A172 (cell line): ENCODE measurements at places on chromosomes 7 and 10.

DNA sequence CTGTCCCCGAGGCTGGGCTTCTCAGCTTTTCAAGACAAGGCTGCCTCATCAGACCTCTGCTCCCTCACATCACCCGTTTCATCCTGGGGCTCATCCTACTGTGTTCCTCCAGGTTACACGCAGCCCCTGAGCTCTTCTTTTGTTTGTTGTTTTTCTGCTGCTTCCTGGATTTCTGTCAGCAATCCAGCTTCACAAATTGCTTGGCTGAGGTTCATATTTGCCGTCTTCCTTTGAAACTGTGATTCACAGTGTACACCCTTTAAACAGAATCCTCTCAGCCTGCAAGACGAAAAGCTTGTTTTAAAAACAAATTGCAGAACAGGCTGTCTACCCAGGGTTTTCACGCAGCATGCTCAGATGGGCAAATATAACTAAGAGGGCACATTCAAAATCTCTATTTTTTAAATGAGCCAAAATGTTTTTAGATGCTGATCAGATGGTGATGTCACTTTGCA, 39.1 kb upstream of the PARD3 start:
- peak; percentile 30 for DNase-seq

DNA sequence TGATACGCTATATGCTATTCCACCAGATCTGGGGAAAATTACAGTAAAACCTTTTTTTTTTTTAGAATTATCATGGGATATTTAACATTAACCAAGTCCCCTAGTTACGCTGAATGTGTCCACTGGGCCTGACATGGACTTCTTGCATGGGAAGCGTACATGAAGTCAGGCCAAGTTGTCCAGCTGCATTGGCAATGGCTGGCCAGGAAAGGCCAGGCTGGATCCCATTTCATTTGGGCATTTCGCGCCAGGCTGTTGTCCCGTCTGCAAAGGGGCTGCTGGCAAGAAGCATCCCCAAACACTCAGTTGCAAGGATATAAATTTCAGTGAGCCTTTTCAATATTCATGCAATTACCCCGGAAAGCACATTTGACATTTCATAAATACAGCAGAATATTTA, 933.3 kb downstream of the GRID1 start:
- no peak for DNase-seq

DNA sequence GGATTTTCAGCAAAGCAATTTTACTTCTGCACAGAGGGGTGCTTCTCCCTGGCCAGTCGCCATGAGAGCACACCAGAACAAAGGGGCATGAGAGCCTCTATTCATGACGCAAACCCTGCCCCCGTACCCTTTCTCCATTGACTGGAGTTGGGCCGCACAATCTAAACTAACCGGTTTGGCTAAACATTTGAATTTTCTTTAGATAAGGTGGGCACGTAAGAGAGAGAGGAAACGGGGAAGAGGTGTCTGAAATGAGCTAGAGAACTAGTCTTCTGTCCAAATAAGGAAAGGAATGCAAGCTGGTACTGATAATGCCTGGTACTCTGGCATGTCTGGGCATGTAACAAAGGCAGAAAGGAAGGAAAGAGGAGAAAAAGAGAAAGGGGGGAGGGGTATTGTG, 13.2 kb upstream of the SCIN start:
- peak; percentile 36 for DNase-seq

GRCh38 chr7:159238541-159238940, 93.9 kb upstream of the VIPR2 start:
- no peak for DNase-seq

GRCh38 chr7:129341212-129341611, 93.0 kb upstream of the STRIP2 start:
- no peak for DNase-seq

DNA sequence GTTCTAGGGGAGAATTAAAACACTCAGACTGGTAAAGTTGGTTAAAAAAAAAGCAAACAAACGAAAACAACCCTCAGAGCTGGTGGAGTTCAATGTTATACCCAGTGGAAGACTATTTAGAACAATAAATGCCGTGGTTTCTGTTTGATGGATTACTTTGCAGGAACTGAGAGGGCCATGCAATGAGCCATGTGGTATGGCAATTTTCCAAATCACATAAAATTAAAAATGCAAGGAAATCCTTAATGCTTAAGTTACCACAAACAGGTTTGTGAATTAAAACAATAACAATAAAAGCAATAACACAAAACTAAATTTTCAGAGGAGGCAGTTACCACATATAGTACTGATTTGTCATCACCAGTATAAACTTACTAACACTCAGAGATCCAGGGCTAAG, 96.9 kb downstream of the RTKN2 start:
- peak; percentile 25 for DNase-seq

- DNase-seq, result no peak
Observed at GRCh38 chr7:94176694-94177200, 172.6 kb upstream of the BET1 start.

DNA sequence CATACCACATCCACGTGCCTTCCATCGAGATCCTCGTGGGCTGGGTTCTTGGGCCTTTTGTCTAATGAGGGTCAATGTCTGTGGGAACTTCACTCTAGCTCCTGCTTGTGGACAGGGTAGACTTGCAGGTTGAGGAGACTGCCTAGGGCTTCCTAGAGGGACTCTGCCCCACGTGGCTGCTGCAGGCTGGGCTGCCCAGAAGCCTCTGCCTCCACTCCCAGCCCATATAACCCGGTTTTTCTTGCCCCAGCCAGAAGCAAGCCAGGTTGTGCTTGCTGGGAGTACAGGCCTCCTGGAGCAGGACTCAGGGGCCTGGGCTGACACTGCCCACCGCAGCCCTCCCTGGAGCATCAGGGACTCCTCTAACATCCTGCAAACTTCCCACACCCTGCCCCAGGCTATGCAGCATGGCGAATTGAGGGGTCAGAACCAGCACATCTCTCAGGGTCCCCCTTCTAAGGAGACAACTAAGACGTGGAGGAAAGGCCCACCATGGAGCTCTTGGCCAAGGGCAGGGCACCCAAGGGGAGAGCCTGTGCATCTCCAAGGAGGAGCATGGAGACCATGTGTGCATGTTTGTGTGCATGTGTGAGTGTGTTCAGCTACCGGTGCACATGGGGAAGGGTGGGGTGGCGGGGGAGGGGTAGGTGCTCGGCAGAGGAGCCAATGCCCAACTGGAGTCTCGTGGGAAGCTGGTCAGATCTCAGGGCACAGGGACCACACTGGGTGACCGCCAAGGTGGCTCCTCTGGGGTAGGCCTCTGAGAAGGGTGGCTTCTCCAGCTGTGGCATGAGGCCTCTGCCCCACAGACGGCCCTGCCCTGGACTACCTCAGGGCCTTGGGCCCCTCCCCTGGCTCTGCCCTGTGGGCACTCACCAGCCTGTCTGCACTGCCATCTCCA, 62.6 kb downstream of the RASGEF1A start:
- no peak for DNase-seq

GRCh38 chr7:134004829-134005505, 122.2 kb upstream of the LRGUK start:
- DNase-seq, result no peak

GRCh38 chr10:78785066-78785465, 283.7 kb upstream of the ZMIZ1 start:
- no peak for DNase-seq

DNA sequence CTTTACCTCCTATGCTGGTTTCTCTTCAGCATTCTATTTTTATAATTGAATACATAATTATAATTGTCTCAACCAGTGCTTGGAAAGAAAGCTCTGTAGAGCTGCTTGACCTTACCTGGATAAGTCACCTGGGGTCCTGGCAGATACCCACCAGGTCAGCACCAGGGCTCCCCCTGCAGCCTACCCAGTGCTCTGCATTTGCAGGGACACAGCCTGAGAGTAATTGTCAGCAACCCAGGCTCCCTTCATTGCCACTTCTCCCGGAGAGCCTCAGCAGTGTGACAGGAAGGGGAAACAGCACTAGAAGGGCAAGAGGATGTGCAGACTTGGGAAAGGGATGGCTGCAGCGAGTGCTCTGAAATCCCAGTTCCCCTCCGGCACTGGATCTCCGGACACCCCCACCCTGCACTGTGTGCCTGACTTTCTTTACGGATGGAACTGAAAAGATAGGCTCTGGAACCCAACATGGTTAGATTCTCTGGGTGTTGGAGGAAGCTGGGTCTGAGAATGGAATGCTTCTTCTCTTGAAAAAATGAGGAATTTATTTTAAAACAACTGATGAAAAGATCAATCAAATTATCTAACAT, 11.4 kb upstream of the PAX4 start:
- DNase-seq, result no peak

DNA sequence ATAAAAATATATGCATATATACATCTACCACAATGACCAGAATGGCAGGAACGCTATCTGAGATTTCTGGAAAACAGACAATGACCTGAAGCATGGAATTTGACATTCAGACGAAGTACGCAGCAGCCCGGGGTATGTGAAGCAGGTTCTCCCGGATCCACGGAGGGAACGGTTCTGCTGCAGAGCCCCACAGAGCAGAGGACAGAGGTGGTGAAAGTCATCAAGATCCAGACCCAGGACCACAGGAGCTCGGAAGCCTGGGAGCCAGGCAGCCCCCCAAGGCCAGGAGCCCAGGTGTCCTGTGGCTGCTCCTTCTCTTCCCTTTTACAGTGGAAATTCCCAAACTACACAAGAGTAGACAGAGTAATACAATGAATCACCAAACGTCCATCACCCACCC, 42.1 kb upstream of the DNAAF5 start:
- DNase-seq, result no peak

- peak; percentile 93 for DNase-seq
Observed at GRCh38 chr7:65441010-65441409, 67.4 kb downstream of the ZNF92 start.

- DNase-seq, result peak; percentile 51
Observed at GRCh38 chr10:73096041-73096448, 621 bp downstream of the P4HA1 start.

- DNase-seq, result no peak
Observed at GRCh38 chr10:72729528-72729927, 37.6 kb downstream of the MCU start.

- peak; percentile 99 for DNase-seq
Observed at GRCh38 chr10:103273041-103273441, 3.9 kb upstream of the INA start.

GRCh38 chr10:11532306-11532705, 79.1 kb downstream of the USP6NL start:
- peak; percentile 25 for DNase-seq

- DNase-seq, result peak; percentile 60
Observed at GRCh38 chr7:49174396-49174795, 250.0 kb downstream of the CDC14C start.

DNA sequence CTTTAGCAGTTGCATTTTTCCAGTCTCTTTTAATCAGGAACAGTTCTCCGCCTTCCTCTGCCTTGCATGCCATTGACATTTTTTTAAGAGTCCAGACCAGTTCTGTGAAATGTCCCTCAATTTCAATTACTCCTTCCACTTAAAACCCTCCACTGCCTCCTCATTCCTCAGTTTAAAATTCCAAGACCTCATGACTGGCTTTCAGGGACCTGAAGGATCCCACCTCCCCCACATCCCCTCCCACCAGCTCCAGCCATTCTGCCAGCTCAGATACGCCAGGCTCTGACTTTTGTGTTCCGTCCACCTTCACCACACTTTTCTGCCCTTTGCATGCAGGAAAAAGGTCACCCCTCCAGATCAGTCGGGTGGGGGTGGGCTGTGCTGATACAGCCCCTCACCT, 8.7 kb downstream of the TNRC18 start:
- no peak for DNase-seq

DNA sequence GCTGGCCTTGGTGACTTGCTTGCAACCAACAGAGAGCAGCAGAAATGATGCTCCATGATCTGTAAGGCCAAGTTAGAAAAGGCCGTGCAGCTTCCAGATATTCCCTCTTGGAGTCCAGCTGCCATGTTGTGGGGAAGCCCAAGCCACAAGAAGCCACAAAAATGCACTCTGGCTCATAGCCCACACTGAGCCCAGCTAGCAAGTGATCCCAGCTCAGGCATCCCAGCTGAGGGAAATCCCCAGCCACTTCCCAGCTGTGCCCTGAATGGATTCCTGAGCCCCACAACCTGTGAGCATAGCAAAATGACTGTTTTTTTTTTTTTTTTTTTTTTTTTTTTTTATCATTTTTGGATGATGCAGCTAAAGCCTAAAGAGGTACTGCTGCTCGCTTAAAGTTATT, 11.1 kb upstream of the SDK1 start:
- peak; percentile 96 for DNase-seq

DNA sequence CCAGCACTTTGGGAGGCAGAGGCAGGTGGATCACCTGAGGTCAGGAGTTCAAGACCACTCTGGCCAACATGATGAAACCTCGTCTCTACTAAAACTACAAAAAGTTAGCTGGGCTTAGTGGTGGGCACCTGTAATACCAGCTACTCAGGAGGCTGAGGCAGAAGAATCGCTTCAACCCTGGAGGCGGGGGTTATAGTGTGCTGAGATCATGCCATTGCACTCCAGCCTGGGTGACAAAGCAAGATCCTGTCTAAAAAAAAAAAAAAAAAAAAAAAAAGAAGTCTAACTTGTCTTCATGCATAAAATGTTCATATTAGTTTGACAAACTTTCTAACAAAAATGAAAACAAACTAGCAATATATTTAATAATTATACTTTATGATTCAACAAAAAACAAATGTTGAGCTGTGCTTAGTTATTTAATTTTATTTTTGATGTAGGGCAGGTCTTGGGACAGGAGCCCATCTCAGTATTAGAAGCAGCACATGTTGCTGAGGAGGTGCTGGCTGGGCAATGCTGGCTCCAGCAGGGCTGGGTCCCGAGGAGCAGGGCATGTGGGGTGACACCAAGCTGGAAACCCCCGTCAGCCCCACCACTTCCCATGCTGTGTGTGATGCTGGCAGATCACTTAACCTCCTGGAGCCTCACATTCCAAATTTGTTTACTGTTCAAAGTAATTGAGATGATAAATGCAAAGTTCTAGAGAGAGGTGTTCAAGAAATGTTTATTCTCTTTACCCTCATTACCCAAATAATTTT, 335.3 kb upstream of the KLF6 start:
- DNase-seq, result peak; percentile 24

GRCh38 chr10:23361665-23362064, 17.1 kb upstream of the C10orf67 start:
- no peak for DNase-seq

DNA sequence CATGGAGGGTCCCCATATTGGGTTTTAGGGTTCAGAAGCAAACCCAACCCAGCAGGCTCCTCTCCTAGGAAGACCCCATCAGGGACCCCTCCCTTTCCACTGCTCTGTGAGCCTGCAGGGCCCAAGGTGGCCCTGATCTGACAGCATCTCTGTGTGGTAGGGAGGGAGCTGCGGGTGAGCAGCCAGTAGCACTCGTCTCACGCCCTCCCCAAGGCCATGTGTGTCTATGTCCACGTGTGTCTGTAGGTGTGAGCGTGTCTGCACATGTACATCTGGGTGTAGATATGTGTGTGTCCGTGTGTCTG, 103.5 kb upstream of the FAM20C start:
- DNase-seq, result no peak

DNA sequence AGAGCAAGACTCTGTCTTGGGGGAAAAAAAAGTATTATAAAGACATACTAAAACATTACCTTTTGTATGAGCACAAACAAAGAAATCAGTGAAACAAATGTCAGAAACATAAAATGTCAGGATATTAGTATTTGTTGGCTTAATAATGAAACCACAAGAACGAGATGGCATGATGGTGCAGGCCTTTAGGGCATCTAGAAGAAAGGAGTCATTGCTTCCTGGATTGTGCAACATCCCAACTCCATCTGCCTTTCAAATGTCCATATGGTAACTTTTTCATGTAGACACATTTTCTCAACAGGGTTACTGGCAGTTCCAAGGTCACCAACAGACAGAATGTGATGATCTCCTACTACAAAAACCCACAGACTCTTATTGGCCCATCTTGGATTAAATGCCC, 96.6 kb downstream of the ZNF248 start:
- no peak for DNase-seq

GRCh38 chr7:13047061-13047460, 359.6 kb downstream of the ARL4A start:
- no peak for DNase-seq
